Bronchus fibroblast of lung (primary cell): ENCODE measurements at places on chromosomes 13 and 19. TPM values are rescaled to one million over a fixed set of nuclear protein-coding genes. Genes with fewer than 3 reads are reported as not detected.

Gene PLA2G4C
- 2.0 and 2.4 TPM in 2 replicates for total RNA-seq

Gene LYPD5
- total RNA-seq = 0.89 TPM in 1 of 2 replicates, not detected in the other

Gene PBX4
- total RNA-seq = 1.2 and 3.2 TPM in 2 replicates

Gene ZNF888
- total RNA-seq = 3.3 and 3.7 TPM in 2 replicates

Gene ZNF439
- total RNA-seq = 3.0 and 3.1 TPM in 2 replicates

Gene CD22
- total RNA-seq = under 0.01 TPM in 1 of 2 replicates, not detected in the other

Gene USF2
- 50.1 and 61.5 TPM in 2 replicates for total RNA-seq

Gene CEACAM16
- total RNA-seq = not detected in 2 replicates

Gene OR7D2
- total RNA-seq = not detected in 2 replicates
